ENCODE measurements at places on chromosomes 3 and 15.
A peak's percentile ranks its signal among the peaks of the same experiment; 100 is the strongest.

DNA sequence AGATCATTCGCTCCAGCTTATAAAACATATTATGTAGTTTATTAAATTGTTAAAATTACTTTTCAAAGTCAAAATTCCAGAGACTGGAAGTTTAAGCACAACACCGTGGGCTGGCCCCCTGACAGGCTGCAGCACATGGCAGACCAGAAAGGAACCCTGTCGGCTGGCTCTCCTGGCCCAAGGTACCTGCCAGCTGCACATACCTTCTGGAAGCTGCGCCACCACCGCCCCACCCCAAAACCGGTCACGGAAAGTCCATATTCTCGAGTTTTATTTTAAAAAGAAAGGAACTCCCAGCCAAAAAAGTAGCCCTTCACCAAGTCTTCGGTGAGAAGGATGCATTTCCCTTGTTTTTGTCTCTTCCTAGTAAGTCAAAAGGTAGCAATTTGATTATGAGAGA, 94.6 kb downstream of the FOXP1 start:
- DNase-seq = no peak

- no peak for DNase-seq
These were observed 45.5 kb downstream of the PPM1L start for GRCh38 chr3:160801386-160802118.

- no peak for DNase-seq
These were observed 85.1 kb downstream of the SUCLG2 start for GRCh38 chr3:67569324-67569723.

DNA sequence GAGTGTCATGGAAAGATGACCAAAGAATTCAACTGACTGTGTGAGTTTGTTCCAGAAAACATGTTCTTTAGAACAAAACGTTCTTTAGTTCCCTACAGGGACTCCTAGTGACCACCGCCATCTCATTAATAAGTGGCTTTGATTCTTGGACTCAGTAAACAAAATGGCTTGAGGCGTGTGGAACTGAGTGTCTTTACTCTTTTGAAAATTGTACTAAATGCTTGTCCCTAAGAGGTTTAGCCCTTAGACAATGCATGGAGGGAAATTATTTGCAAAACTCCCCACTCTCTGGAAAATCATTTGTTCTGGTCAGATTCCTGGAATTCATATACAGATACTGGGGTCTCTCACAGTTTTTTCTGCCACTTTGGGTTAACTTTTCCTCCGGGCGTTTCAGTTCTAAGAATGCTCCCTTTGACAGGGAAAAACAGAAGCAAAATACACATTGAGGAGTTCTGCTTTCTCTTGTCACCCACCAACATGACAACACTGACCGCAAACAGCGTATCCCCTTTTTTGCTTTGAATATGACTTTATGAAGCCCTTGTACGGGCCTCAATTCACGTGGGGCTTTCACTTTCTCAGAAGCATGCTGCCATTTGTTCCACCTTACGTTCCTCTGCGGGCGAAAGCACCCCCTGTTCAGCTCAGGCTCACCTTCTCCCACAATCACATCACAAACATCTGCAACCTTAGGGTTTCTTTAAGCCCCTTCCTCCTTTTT, 15.3 kb upstream of the NRROS start:
- no peak for DNase-seq

GRCh38 chr3:115272036-115272824, 125.1 kb upstream of the ZBTB20 start:
- no peak for DNase-seq

DNA sequence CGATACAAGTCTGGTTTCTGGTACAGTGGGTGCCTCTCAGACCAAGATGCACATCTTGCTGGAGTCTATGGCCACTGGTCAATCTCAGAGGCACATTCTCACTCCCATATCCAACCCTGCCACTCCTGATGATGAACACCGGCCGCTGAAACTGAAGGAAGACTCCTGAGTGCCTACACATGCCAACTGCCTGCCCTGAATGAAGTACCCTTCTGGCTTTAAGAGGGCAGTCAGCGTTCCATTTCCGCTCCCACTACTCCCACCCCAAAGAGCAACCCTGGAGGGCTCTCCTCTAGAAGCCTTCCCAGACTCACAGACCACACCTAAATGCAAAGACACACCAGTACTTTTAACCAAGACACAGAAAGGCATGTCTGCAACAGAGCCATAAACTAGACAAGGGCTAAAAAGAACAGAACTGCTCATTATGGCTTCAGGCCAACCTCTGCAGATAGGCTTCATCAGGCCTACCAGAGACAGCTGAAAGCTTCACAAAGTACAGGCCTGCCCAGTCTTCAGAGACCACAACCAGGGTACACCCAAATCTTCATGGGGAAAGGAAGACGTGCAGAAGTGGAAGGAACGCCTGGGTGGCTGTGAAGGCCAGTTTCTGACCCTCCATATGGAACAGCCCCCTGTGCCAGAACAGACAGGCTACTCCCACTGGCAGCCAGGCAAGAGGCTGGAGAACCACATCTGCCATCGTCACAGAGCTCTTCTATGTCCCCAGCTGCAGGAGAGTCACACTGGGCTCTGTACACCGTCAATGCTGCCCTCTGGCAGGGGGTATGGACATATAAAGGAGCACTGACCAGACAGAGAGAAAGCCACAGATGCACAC, 14.3 kb downstream of the ANP32A start:
- no peak for DNase-seq

GRCh38 chr3:182999767-183000166, 19.4 kb upstream of the DCUN1D1 start:
- no peak for DNase-seq

- DNase-seq = no peak
These were observed 267.4 kb downstream of the ABHD5 start for GRCh38 chr3:43958005-43958770.

DNA sequence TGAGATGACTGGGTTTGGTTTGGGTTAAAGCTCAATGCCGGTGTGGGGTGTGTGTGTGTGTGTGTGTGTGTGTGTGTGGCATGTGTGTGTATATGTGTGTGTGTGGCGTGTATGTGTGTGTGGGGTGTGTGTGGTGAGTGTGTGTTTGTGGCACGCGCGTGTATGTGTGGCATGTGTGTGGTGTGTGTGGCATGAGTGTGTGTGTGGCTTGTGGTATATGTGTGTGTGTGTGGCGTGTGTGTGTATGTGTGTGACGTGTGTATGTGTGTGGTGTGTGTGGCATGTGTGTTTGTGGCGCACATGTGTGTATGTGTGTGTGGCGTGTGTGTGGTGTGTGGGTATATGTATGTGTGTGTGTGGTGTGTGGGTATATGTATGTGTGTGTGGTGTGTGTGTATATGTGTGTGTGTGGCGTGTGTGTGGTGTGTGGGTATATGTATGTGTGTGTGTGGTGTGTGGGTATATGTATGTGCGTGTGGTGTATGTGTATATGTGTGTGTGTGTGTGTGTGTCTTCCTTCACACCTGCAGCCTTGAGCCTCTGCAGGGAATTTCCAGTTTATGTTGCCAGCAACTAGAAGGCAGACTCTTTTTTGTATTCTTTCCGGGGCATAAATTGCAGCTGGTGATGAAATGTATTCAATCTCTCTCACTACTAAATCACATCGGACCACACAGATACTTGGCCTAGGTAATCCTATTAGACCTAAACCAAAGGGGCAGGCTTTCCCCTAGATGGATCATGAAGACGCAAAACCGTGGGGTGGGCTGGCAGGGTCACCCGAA, 34.8 kb downstream of the CHRD start:
- DNase-seq = peak; percentile 9

DNA sequence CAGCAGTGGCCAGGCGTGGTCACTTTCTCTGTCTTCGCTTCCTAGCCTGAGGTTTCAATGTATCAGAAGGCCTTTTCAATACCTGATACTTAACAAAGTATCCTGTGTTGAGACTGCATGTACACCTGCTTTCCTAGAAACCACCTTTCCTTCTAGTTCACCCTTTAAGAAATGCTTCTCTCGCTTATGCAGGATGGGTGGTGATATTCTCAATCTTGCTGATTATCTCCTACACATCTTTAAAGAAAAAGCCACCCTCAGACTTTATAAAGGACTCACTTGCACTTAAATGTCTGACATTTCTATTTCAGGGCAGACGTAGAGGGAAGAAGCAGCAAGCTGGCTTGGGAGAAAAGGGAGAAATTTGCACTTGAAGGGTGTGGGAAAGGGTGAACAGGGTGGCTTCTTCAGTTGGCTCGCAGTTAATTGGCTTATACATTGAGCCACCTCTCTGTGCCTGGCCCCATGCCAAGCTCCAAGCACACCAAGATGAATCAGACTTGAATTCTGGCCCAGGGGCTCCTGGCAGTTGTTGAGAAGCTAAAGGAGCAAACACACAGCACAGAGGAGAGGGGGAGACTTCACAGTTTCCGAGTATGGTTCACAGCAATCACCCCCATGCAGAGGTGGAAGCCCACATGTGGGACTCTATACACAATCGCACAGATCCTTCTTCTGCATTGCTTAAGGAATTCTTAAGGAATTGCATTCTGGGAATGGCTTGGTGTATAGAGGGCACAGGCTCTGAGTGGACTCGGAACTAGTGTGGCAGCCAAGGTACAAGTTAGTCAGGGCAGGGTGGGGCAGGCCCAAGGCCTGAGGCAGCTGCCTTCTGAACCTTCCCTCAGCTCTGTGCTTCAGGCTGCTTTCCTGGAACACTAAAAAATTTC, 1.3 kb downstream of the ARL6IP5 start:
- peak; percentile 92 for DNase-seq

DNA sequence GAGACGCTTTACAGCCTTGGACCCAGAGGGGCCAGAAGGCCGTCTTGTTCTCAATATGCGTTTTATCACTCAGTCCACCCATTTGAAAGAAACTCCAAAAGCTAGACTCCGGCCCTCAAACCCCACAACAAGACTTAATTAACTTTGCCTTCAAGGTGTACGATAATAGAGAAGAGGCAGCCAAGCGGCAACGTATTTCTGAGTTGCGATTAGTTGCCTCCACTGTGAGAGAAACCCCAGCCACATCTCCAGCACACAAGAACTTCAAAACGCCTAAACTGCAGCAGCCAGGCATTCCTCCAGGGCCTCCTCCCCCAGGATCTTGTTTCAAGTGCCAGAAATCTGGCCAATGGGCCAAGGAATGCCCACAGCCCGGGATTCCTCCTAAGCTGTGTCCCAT, 17.4 kb upstream of the INO80 start:
- no peak for DNase-seq

DNA sequence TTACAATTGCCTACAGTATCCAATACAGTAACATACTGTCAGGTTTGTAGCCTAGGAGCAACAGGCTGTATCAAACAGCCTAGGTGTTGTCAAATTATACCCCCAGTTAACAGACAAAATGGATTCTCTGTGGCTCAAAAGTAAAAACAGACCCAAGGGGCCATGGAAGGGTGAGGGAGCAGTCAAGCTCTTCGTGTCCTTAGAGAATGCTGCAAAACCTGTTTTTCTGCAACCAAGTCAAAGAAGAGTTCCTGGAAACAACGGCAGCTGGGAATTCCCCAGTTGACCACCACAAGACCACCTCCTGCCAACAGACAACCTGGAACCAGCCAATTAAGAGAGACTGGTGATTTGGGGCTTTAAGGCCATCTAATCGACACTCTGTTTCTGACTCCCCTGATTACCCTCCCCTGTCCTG, 11.1 kb upstream of the THUMPD3 start:
- no peak for DNase-seq

DNA sequence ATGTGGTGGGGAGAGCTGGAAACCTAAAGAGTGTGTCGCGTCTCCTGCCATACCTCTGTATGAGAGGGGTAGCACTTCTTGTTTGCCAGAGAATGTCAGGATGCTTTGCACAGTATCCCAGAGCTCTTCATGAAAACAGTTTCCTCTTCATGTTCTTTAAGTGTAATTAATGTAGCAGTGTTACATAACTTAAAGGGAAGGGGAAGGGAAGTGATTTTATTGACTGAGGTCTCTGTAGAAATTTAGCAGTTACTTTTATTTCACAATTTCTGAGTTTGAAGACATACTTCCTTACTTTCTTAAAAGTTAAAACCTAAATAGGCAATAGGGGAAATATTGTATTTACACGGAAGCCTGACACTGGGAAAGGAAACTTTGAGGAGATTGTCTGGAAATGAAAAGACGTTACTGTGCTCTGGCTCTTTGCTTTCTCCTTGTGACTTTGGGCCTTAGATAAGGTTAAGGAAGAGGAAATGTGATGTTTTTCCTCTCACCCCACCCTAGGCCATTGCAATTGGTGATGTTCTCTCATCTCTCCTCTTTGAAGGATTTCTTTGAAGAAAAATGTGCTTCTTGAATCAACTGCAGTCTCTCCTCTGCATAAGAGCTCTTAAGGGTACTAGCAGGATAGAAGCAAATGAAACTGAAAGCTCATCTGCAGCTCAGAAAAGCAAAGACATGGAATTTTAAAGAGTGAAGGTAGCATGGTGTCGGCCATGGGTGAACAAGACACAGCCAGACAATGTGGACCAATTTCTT, 6.0 kb downstream of the NXPE3 start:
- no peak for DNase-seq

GRCh38 chr3:57815036-57815435, 58.9 kb downstream of the SLMAP start:
- no peak for DNase-seq

DNA sequence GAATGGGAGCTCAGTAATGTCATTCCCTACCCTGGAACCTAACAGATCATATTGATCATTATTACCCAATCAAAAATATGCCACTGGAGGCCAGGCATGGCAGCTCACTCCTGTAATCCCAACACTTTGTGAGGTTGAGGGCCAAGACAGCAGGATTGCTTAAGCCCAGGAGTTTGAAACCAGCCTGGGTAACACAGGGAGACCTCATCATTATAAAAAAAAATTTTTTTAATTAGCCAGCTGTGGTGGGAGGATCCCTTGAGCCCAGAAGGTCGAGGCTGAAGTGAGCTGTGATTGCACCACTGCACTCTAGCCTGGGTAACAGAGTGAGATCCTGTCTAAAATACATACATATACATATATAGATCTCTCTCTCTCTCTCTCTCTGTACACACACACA, 10.2 kb downstream of the IGDCC4 start:
- no peak for DNase-seq

GRCh38 chr3:152438181-152438580, 169.5 kb downstream of the MBNL1 start:
- DNase-seq = no peak

Measured in cardiac septum (tissue), 1 donor.